ENCODE measurements at places on chromosomes 4 and X. TPM values are rescaled to one million over a fixed set of nuclear protein-coding genes. Genes with fewer than 3 reads are reported as not detected.

GRCh38 chr4:87033902-87034301 is 99.1 kb downstream of the AFF1 start:
- no peak for DNase-seq

Gene SAGE1
- total RNA-seq, result not detected

Gene BEND4
- total RNA-seq, result 0.82 TPM

Gene MAGEE1
- total RNA-seq, result 4.5 TPM

Gene MAGEB2
- total RNA-seq, result not detected

Gene PCSK1N
- 2.7 TPM for total RNA-seq

Gene GAGE12F
- not detected for total RNA-seq

DNA sequence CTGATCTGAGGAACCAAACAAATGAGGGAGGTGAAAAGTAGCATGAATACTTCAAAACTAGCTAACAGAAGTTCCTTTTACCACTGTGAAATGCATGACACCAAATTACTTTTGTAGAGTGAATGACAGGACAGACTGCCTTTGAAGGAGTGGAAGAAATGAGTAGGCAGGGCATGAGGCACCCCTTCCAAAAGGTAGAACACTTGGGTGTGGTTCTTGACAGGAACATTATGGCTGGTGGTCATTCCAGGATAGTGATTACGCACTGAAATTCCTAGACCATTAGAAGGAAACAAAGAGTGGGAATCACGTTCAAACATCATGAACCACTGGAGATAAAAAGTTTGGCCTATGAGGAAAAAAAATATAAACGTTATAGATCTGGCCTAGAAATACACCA is 4.9 kb downstream of the HUWE1 start:
- DNase-seq, result no peak

DNA sequence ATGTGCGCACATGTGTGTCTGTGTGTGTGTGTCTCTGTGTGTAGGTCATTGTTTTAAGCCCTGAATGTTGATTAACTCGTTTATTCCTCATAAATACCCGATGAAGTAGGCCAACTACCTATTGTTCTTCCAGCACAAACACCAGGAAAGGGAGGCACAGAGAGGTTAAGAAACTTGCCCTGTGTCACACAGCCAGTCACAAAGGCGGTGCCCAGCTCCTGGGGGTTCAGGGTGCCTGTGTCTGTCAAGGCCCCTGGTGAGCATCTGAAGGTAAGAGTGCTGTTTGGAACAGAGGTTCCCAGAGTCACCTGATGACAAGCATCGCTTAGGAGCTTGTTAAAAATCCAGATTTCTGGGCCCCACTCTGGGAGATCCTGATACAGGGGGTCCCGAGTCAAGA is 18.0 kb upstream of the SH3TC1 start:
- no peak for DNase-seq

- peak; percentile 27 for DNase-seq
Measured at GRCh38 chrX:79259073-79259689, 108.0 kb downstream of the ITM2A start.

GRCh38 chrX:72399816-72400215 is 94.1 kb upstream of the CITED1 start:
- no peak for DNase-seq

DNA sequence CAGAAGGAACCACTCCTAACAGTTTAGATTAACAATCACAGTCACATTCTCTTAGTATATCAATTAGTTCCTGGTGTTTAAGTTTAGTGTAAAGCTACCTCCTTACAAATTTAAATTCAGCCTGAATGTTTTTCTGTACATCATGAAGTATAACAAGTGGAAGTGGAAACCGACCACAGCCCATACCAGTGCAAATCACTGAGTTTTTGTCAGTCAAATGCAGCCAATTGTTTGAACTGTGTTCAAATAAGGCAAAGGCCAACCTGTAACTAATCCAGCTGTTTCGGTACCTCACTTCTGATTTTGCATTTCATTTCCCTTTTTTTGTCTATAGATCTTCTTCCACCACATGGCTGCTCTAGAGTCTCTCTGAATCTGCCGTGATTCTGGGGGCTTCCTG is 1215.3 kb downstream of the PCDH18 start:
- DNase-seq, result no peak

Gene KCNE5
- 0.51 TPM for total RNA-seq

DNA sequence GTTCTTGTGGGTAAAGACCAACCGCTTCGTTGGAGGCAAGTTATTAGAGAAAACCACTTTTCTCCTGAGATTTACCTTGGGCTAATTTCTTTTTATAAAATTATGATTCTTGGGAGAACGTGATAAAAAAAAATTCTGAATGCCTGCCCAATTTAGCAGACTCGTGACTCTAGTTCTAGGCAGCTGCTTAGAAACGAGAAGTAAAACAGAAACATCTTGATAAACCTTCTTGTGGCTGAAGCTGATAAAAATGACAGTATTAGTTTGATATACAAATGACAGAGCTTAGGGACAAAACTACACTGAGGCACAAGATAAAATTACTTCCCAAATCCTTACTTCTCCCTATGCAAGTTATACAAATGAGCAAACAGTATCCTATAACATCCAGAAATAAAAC is 458.9 kb upstream of the TEX13C start:
- no peak for DNase-seq

Gene PNMA5
- total RNA-seq, result not detected

GRCh38 chr4:138828926-138829325 is 186.7 kb upstream of the NOCT start:
- DNase-seq, result no peak

Gene NSUN7
- not detected for total RNA-seq

Gene NLGN4X
- 1.1 TPM for total RNA-seq

- no peak for DNase-seq
Measured at GRCh38 chrX:20066968-20067708, 49.6 kb downstream of the MAP7D2 start.

DNA sequence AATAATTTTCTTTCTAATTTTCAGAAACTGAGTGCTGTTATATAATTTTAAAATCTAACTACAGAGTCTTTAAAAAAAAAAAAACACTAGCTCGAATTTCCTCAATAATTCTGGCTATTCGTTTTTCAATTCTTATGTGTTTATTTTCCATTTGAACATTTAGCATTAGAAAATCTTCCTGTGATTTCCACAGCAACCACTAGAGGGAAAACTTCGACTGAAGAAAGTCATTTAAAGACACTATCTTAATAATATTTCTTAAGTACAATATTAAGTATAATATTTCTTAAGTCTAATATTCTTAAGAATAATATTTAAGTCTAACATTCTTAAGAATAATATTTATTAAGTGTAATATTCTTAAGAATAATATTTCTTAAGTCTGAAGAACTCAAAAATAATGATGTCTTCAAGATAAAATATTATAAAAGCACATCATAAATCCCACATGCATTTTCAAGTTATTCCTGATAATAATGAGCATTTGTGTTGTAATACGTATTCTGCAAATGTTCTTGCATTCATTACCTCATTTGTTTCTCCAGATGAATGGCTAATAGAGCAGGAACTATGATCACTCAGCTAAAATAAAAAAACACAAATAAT is 118.4 kb upstream of the WDR17 start:
- DNase-seq, result no peak

- no peak for DNase-seq
Measured at GRCh38 chr4:171348090-171348489, 465.1 kb upstream of the GALNTL6 start.
